ENCODE measurements at places on chromosomes 2 and 18. TPM values are rescaled to one million over a fixed set of nuclear protein-coding genes. Genes with fewer than 3 reads are reported as not detected.

- peak; percentile 66 for DNase-seq
Observed at GRCh38 chr18:36352384-36352783, 54.9 kb downstream of the FHOD3 start.

- DNase-seq, result no peak
Observed at GRCh38 chr2:190670182-190670946, 21.5 kb downstream of the NAB1 start.

DNA sequence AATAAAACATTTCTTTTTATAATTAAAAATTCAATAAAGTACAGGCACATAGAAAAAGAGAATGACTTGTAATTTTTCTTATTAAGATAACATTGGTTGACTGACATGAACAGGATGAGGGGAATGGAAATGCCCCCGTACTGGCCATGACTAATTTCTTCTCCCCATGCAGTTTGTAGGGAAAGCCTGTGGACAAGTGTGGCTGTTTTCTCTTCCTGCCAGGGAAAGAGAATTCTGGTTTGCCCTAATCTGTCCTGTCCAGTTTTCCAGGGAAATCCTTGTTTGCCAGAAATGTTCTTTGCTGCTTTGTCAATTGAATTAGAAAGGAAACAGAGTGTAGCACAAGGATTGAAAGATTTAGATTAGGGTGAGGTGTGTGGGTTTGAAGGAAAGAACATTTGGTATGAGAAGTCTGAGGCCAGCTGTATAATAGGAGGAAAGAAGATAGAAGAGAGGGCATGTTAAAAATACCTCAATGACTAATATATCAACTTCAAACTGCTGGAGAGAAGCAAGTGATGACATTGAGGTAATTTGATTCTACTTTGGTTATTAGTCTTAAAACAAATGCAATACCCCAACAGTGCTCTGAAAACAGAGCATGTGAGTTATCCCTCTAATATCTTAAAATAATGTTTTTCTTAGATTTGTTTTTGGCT lies 593.9 kb upstream of the ZNF804A start:
- DNase-seq, result no peak

DNA sequence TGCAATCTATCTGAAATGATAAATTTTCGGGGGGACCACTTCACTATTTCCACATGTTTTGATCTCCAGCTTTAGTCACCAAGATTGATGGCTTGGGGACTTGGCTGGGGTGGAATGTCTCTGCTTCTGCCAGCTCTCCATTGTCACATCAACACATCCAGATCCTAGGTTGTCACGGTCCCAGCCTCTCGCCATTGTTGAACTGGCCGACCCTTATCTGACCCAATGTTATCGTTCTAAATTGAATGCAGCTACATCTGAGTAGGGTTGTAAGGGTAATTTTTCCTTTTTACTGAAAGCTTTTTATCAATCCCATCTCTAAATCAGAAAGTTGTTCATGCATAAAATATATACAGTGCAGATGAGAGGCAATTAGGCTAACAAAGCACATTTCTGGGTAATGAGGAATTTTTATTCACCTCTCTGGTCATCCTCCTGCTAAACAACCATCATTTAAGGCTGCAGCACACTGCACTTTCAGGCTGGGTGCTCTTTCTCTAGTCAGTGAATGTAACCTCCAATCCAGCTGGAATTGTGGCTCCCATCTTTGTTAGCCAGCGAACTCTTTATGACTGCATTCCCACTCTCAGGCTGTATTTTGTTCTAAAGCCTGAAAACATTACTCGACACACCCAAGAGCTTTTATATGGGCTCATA lies 128.2 kb downstream of the COL4A4 start:
- DNase-seq, result no peak

The IL37 gene
- total RNA-seq, result 1.3 TPM

DNA sequence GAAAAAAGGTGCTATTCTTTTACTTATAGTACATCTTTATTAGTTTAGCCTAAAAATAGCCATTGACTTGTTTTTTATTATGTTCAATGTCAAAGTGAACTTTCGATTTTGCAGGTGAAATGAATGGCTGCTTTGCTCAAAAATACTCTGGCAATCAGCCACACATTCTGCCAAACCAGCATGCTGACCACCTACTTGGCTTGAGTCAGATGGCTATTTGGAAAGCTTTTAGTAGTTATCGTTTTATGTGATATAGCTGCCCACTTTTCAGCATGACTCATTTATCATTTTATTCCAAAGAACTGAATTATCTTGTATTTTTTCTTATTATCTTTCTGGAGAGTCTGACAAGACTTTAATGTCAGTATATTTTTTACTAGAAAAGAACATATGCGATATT lies 1615.8 kb upstream of the TMEFF2 start:
- no peak for DNase-seq

DNA sequence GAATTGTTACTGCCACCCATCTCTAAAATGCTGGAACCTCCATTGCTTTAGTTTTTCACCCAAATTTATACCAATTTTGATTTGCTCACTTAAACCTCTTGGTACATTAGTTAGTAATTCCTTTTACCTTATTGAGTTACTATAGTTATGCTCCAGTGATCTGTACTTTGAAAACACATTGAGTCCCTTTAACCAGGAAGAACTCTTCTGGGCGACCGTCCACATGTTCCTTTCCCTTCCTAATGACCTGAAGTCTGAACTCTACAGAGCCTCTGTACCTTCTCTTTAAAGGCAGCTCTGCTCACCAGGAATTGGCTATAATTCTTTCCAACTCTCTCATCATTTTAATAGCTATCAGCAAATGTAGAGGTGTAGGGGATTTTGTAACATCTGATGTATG lies 290.0 kb downstream of the NEDD4L start:
- no peak for DNase-seq

The SLC4A3 gene
- total RNA-seq, result 31.3 TPM

DNA sequence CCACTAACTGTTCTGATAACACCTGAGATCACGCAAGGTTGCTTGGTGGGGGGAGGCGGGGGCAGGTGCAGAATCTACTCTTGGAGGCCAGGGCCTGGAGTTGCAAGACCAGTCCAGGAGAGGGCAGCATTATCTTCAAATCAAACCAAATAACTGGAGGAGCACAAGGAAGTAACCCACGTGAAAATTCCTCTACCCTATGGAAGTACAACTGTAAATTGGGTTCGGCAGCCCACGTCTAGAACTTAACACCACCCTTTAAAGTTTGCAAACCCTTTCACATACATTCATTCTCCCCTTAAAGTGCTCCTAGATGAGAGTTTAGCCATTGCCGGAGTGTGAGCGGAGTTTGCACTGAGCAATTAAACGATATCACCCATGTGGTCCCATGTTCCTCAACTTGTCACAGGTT lies 19.6 kb upstream of the CXCR1 start:
- DNase-seq, result peak; percentile 76

DNA sequence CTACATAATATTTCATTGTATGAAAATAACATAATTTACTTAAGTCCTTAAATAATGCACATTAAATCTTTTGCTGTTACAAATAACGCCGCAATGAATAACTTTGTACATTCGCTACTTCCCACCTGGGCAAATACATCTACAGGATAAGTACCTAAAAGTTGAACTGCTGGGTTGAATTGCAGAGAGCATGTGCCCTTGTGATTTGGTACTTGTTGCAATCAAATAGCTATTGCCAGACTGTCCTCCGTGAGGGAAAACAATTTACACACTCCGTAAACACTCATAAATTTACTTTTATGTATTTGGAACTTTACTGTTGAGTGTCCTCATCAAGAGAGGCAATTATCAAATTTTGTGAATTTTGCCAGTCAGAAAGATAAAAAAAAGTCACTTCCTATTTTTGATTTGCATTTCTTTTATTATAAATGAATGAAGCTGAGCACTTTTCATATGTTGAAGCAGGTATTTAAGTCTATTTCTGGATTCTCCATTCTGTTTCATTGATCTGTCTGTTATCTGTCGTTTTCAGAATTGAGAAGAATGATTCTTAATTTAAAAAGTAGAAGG lies 140.8 kb upstream of the SERTAD2 start:
- DNase-seq, result no peak

The INPP5D gene
- total RNA-seq, result 5.7 TPM

- peak; percentile 21 for DNase-seq
Observed at GRCh38 chr2:8234253-8234652, 447.6 kb upstream of the ID2 start.

The RFX8 gene
- 1.8 TPM for total RNA-seq

DNA sequence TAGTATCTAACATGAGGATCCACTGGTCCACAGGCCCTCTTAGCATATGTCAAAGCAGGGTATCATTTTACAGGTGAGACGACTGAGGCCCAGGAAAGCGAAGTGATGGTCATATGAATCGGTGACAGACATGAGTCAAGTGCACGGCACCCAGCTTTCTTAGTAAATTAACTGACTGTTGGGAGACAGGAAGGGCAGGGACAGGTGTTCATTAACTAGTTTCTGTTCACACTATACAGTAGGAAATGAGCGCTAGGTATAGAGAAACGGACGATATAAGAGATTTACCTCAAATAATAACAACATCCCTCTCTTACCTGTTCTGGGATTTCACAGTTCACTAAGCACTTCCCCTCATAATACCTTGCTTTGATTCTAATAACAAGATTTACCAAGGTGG lies 1.7 kb upstream of the SMARCAL1 start:
- DNase-seq, result no peak

The LBX2 gene
- total RNA-seq, result 1.4 TPM

The CCDC138 gene
- 30.9 TPM for total RNA-seq

GRCh38 chr2:235506997-235507615 lies 13.3 kb downstream of the AGAP1 start:
- DNase-seq, result no peak

DNA sequence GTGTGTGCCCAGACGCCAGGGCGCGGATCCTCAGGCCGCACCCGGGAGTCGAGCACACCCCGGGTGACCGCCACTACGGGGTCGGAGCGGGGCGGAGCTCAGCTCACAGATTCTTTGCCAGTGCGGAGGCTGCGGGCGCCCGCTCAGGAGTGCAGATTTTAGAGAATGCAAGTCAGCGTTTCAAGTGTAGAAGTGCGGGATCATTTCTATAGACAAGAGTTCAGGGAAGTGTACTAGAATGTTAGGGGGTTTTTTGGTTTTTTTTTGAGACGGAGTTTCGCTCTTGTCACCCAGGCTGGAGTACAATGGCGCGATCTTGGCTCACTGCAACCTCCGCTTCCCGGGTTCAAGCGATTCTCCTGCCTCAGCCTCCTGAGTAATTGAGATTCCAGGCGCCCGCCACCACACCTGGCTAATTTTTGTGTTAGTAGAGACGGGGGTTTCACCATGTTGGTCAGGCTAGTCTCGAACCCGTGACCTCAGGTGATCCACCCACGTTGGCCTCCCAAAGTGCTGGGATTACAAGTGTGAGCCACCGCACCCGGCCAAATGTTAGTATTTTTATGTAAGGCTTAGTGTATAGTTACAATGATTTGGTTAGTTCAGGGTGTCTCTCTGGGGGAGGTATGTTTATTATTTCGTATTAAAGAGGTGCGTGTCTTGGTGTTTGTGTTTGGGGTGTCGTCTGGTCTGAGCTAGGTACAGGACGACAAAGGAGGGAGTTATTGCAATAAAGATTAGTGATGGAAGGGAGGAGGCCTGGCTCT lies 619 bp upstream of the FAM168B start:
- DNase-seq, result peak; percentile 79

The KATNAL2 gene
- 17.5 TPM for total RNA-seq

The NYAP2 gene
- 0.25 TPM for total RNA-seq

- DNase-seq, result no peak
Observed at GRCh38 chr2:12770300-12770968, 53.7 kb downstream of the TRIB2 start.

DNA sequence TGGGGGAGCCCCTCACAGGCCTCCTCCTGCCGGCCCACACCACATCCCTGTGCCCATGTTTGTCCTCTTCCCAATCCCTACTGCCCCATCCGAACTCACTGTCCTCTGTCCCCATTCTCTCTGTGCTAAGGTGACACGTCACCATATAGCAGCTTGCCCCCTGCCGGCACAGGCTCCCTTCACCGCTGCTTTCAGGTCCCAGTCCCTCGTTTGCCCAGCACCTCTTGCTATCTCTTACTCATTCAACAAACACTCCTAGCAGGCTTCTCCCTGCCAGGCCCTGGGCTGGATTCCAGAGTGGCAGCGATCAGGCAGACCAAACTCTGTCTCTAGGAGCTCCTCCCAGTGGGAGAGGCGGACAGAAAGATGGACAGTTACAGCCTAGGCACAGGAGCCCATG lies 74.3 kb downstream of the TFCP2L1 start:
- DNase-seq, result no peak

GRCh38 chr2:109305490-109306167 lies 176.6 kb downstream of the SH3RF3 start:
- no peak for DNase-seq

DNA sequence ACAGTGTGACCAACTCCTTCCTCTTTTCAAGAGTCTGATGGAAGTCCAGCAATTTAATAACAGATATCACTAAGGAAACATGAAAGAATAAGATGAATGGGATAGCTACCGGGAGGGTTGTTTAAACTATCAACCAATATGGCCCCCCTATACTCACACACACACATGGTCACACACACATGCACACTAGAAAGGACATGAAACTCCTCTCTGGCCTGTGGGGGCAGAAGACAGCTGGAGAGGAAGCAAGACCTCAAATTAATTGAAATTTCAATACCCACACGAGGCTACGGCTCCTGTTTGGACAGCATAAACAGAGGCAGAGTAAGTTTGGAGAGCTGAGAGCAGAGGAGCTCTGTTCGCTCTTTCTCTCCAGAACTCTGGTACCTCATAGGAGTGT lies 34.7 kb upstream of the REEP1 start:
- no peak for DNase-seq

- DNase-seq, result no peak
Observed at GRCh38 chr2:205405194-205405593, 277.1 kb upstream of the NRP2 start.

DNA sequence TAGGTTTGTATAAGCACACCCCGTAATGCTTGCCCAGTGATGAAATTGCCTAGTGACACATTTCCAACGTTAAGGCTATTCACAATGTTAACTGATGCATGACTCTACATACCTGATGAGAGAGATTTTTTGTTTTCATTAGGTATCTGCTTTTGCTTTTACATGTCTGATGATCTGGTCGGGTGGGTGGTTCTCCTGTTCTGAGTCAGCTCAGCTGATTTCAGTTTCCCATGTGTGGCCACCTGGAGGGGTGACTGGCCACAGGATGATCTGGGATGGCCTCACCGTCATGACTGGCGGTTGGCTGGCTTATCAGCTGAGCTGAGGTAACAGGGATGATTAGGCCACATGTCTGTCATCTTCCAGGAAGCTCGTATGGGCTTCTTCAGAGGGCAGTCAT lies 33.8 kb upstream of the ACYP2 start:
- DNase-seq, result no peak

The GYPC gene
- 9.9 TPM for total RNA-seq
